ENCODE measurements at places on chromosomes 6 and 20. TPM values are rescaled to one million over a fixed set of nuclear protein-coding genes. Genes with fewer than 3 reads are reported as not detected.

Gene SOBP
- total RNA-seq, result 2.0 TPM

Gene TMC2
- 0.14 TPM for total RNA-seq

Gene PGC
- total RNA-seq, result 2.1 TPM

Gene HLA-DRB1
- total RNA-seq, result not detected

Gene GSTA1
- total RNA-seq, result not detected

Gene FHL5
- not detected for total RNA-seq

Gene KCNK16
- total RNA-seq, result not detected

Gene CNBD2
- 8.1 TPM for total RNA-seq

Gene ZBTB46
- total RNA-seq, result 2.2 TPM

Gene RIPOR2
- total RNA-seq, result 27.8 TPM

Gene COX7A2
- total RNA-seq, result 553 TPM

Gene CHRNA4
- total RNA-seq, result 11.2 TPM

Gene BAK1
- total RNA-seq, result 14.8 TPM

Gene EPPIN
- total RNA-seq, result 0.31 TPM

Gene KHDC1
- total RNA-seq, result 11.4 TPM

Gene C20orf204
- 2.5 TPM for total RNA-seq

Gene TGM3
- 2.8 TPM for total RNA-seq

Gene TNNC2
- 0.37 TPM for total RNA-seq

All from motor neuron (in vitro differentiated cells).